ENCODE measurements at places on chromosomes 3 and 15.
A peak's percentile ranks its signal among the peaks of the same experiment; 100 is the strongest.

- DNase-seq: peak; percentile 16
These were observed 6.0 kb downstream of the SNRPA1 start for GRCh38 chr15:101288905-101289513.

GRCh38 chr3:70832834-70833205 lies 520.4 kb upstream of the MDFIC2 start:
- no peak for DNase-seq

- DNase-seq: no peak
These were observed 87.4 kb downstream of the NFKBIZ start for GRCh38 chr3:101936419-101937356.

- DNase-seq: no peak
These were observed 18.1 kb downstream of the DNAJB11 start for GRCh38 chr3:186588632-186589031.

DNA sequence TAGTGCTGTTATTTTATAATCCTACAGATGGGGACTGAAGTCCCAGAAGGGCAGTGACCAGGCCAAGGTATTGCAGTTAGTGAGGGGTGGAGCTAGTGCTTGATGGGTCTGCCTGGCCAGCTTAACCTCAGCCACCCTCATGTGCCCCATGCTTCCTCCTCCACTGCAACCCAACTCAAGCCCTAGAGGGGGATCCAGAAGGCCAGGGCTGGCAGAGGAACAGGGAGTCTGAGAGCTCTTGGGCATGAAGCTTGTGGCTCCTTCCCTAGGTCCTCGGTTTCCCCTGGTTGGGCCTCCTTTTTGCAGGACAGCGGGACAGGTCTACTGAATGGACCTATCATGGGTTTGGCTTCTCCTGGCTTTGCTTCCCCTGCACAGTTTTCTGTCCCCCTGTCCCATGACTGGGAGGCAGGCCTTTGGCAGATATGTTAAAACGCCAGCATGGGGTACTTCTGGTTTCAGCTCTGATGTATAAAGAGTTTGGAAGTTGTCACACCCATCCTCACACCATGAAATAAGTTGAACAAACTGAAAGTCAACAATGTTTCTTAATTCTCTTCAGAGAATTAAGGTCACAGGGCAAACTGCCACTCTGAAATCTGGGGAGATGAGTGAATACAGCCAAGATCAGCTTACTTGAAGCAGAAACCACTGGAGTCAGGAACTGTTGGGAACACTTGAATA lies 103.3 kb downstream of the SMAD6 start:
- no peak for DNase-seq

DNA sequence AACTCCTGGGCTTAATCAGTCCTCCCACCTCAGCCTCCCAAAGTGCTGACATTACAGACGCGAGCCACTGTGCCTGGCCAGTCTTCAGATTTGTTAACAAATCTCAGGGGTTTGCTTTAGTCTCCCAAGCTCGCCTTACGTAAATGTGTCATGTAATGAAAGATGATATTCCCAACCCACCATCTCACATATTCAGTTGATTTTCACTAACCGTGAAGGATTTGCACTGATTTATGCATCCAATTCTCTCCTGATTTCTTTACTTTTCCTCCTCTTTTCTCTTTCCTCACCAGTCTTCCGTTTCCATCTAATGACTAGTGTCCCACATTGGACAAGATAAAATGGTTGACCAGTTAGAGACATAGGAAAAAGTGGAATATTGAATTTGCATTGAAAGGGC lies 72.6 kb downstream of the TCF12 start:
- DNase-seq: no peak

GRCh38 chr15:52784799-52785671 lies 5.1 kb downstream of the ONECUT1 start:
- DNase-seq: no peak

- no peak for DNase-seq
These were observed 100.6 kb downstream of the SLMAP start for GRCh38 chr3:57856675-57857074.

DNA sequence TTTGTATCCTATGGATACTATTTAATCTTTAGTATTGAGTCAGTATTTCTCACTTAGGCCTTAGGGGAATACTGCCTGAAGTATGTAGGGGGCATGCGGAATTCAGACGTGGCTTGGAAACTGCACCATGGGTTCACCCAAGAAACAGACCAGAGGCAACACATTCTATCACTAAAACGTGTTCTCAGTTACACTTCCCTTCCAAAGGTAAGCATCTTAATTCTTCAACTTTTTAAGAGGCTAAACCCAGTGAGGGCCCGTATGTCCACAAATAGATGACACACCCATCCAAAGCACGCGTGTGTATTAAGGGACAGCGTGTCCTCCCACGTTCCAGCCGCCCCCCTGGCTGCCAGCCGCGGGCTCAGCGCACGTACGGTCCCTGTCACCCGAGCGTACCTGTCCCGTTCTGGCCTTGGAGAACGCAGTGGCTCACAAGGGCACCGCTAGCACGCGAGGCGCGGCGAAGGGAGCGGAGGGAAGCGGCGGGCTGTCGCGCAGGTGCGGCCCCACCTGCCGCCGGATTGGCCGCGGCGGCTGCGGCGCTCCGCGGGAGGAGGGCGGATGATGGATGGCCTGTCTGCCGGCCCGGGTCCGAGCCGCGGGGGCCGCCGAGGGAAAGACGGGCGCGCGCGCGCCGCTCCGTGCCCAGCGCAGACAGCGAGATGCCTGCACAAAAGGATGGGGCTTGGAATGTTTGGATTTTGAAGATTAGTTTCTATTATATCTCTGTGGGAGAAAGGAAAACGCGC lies 1003.9 kb upstream of the NR2F2 start:
- no peak for DNase-seq

DNA sequence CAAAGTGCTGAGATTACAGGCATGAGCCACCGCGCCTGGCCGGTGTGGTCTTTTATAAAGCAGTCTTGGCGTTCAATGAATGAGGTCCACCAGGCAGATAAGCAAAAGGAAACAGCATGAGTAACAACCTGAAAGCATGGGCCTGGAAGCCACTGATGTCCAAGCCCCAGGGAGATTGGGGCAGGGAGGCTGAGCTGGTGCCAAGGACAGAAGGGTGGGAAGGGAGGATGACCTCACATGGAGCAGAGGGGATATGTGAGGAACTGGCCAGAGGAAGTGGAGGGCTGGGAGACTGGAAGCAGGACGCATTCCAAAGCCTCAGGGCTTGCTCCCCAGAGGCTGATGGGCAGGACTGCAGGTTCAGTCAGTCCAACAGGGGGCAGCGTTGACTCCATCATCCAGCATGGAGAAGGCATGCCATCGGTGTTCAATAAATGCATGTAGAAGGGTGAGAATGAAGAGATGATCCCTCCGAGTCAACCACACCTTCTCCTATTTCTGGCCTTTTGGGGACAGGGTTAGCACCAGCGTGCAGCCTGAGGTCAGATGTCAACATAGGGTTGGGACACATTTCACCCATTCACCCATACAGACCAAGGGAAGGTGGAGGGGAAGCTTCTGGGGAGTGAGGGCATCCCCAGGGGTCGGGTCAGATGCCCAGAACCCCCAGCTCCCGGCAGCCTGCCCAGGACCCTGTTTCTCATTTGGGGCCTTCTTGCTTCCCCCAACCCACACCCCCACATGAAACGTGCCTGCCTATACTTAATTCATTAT lies 14.8 kb downstream of the MYL3 start:
- no peak for DNase-seq

- DNase-seq: no peak
These were observed 56.2 kb downstream of the SLC6A6 start for GRCh38 chr3:14458434-14459275.

- DNase-seq: no peak
These were observed 196.0 kb upstream of the TPRG1 start for GRCh38 chr3:188975600-188976314.

DNA sequence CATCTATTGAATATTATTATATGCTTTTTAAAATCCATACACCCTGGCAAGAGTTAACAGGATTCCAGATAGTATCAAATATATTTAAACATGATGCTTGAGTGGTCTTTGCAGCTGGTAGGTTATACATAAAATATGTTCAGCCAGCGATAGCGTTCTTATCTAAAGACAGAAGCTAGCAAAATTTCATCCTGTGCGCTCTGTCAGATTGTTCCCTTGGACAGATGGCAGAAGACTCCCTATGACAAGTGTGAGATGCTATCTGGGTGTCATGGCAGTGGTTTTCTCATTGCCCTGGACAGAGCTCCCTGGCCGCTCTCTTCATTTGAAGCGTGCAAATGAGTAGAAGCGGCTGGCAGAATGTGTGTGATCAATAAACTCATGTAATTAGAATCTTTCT lies 175.2 kb upstream of the SOX14 start:
- DNase-seq: no peak

DNA sequence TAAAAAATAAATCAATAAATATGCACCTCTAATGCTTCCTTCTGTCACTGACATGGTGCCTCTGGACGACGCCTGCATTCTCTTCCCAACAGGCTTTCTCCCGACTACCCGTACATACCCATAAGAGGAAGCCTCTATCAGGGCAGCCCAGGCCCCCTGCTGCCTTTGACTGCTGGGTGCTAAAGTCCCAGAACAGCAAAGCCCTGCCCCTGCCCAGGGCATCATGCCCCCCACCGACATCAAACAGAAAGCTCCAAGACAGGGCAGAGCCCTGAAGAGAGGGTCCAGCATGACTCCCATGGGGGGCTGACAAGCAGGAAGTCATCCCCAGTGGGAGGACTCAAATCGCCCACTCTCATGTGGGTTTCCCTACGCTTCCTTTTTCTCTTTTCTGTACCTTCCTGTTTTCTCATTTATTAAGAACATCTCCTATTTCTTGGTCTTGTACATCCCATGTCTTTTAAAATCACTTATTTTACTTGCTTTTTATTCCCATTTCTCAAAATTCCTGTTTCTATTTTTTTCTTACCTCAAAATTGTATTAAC lies 23.4 kb downstream of the XPC start:
- no peak for DNase-seq

DNA sequence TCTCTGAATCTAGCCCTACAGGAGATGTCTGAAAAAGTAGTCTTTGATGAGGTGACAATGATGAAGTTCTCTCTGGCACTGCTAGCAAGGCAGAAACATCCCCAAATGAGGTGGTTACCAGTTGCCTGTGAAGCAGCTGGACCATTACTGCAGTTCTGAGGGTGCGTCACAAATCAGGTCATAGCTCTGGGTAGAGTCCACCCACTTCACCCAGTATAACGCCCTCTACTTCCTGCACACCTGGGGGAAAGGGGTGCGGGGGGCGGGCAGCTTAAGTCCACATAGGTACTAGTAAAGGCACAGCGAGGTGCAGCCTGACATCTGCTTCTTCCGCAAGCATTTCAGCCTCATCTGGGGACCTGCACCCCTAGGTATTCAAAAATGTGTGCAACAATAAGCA lies 13.4 kb upstream of the SATB1 start:
- no peak for DNase-seq

- no peak for DNase-seq
These were observed 11.9 kb upstream of the PDIA5 start for GRCh38 chr3:123054931-123055330.

DNA sequence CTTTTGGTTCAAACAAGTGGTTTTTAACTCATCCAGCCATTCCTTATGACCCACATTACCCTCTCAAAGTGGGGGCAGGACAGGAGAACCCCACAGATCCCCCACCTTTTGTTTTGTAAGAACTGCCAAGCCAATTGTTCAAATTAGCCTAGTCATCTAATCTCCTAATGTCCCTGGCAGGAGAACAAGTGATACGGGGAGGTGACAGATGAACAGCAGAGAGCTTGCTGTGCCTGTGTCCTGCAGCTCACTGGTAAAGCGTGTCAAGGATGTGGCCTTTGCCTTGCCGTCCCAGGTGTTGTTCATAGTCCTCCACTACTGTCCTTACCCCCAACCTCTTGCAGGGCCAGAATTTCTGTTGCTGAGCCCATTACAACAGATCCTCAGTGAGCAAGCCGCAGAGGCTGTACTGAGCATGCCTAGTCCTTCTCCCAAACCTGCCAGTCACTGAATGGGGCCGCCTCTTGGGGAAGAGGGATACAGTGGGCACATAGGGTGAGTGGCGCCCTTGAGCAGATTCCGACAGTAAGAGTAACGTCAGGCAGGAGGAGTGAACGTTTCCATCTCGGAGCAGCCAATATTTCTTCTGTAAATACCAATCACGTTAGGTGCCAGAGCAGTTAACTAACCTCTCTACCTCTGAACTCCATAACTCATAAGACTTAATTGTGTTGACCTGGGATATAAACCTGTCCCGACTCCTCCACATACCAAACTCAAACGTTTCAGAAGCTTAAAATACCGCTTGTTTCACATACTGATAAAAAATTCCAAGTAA lies 87.4 kb downstream of the ITPR1 start:
- no peak for DNase-seq

- no peak for DNase-seq
These were observed 396.6 kb downstream of the EPHB1 start for GRCh38 chr3:135191708-135192107.

GRCh38 chr3:161671141-161671540 lies 174.5 kb downstream of the OTOL1 start:
- no peak for DNase-seq

- no peak for DNase-seq
These were observed 165.0 kb downstream of the FRMD5 start for GRCh38 chr15:44029940-44030568.

- DNase-seq: no peak
These were observed 128.1 kb downstream of the NSMCE3 start for GRCh38 chr15:29141308-29142128.

GRCh38 chr3:14388201-14388600 lies 14.2 kb upstream of the SLC6A6 start:
- DNase-seq: no peak

DNA sequence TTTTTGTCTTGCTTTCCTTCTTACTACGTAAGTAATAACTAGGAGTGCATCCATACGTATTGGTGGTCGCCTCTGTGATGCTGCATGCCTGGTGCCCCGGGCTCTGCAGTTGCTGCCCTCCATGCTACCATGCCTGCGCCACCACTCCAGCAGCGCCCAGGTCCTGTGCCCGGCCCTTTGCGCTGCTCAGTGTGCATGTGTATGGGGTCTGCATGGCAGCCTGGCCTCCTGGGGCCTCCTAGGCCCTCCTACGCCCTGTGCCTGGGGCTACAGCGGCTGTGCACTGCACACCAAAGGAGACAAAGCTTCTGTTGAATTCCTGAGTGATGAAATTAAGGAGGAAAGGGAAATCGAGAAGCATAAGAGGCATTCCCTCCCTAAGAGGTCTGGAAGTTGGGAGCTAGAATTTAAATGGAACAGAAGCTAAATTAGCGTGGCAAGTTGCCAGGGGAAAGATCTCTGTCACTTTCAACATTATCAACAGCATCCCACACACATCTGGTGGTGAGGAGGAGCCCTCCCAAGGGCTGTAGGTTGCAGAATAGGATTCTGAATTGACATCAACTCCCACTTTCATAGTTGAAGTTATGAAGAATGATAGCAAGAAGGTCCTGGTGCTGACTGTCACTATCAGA lies 275.0 kb upstream of the CHRM5 start:
- DNase-seq: no peak

DNA sequence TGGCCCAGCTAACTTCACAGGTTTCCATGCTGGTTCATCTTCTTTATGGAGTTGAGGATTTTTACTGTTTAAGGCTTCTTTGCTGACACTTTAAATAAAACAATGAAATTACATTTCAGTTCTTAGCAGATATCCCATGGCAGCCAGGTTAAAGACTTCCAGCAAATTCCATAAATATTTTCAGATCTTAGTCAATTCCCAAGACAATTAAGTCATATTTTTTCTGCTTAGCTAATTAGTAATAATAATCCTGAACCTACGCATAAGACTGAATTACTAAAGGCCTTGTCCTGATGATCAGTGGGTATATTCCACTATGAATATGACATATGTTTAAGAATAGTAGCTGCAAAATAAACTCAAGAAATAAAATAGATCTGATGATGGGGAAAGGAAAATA lies 83.3 kb downstream of the NR2E3 start:
- DNase-seq: no peak

Data from NCI-H1048 (cell line).